Effector memory CD8-positive, alpha-beta T cell (primary cell): ENCODE measurements at places on chromosomes 7 and 10.
A peak's percentile ranks its signal among the peaks of the same experiment; 100 is the strongest.

DNA sequence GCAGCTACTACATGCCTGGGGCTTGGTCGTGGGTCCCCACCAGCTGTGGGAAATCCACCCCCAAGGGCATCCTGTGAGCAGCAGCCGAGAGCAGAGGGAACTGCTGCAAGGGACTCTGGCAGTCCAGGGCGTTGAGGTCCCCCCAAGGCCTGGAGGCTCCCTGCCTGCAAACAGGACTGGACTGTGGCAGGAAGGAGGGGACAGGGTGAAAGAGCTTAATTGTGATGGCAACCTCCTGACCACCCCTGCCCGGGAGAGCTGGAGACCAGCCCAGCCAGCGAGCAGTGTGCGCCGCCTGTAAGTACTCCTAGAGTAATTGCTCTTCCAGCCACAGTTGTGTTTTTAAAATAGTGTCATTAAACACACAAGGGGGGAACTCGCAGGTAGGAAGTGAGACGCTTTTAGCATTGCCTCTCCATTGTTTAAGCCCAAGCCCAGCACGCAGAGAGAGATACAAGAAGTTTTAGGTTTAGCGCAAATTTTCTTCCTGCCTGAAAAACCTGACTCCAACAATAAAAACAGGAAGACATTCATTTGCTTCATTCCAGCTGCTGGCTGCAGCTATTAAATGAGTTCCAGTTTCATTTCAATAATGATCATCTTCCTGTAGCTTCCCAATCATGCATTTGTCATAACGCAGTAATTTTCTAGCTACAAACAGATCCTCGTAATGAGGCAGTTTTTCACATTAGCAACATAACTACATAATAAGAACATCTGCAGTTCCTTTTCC, 111.1 kb downstream of the EBF3 start:
- no peak for DNase-seq

GRCh38 chr10:51532044-51532443, 167.4 kb downstream of the CSTF2T start:
- DNase-seq, result no peak

GRCh38 chr10:124678557-124679240, 65.5 kb downstream of the FAM53B start:
- peak; percentile 65 for DNase-seq

GRCh38 chr10:96576277-96576980, 10.4 kb downstream of the TM9SF3 start:
- DNase-seq, result no peak

GRCh38 chr7:92478095-92478494, 349 bp upstream of the ERVW-1 start:
- no peak for DNase-seq

GRCh38 chr10:97851341-97852001, 1.8 kb downstream of the GOLGA7B start:
- no peak for DNase-seq

- DNase-seq, result no peak
Measured at GRCh38 chr7:44965937-44966730, 12.7 kb downstream of the MYO1G start.

- no peak for DNase-seq
Measured at GRCh38 chr7:75756991-75757676, 14.9 kb downstream of the CCL26 start.

DNA sequence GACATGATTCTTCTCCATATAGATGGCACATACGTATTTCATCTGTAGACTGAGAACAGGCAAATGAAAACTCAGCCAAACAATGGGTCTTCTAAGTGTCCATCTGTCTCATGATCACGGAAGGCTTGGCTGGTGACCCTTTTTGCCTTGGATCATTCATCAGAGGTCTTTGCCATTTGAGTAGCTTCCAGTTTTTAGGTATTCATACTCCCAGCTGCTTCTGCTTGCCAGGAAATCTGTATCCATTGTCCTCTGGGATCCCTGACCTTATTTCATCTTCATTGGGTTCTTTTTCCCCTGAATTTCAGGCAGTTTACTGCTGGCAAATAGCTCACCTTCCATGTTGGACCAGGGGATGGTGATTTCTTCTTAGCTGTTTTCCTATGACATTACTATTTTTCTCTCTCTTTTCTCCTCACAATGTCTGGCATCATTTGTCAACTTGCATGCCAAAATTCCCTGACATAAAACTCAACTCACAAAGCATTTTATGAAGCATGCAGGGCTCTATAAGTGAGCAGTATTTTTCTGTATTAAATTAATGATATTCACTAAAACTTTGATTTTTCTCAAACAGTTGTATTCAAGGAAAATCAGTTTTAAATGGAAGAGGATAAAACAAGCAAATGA, 241.2 kb downstream of the DNAJB9 start:
- no peak for DNase-seq

DNA sequence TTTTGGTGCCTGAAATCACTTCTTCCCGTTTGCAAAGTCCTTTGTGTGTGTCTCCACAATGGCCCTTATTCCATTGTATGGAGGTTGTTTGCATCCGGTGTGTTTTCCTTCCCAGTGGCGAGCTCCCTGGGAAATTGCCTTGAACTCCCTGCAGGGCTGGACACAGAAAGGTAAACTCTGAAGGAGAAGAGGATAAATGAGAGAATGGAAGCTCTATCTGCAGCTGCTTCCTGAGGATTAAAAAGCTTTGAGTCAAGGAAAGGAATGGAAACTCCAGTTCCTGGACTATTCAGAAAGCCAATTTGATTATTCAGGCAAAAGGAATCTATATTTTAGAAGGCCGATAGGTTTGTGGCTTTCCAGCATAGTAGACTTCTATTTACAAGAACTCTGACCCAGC, 4.4 kb upstream of the GRK5 start:
- no peak for DNase-seq

DNA sequence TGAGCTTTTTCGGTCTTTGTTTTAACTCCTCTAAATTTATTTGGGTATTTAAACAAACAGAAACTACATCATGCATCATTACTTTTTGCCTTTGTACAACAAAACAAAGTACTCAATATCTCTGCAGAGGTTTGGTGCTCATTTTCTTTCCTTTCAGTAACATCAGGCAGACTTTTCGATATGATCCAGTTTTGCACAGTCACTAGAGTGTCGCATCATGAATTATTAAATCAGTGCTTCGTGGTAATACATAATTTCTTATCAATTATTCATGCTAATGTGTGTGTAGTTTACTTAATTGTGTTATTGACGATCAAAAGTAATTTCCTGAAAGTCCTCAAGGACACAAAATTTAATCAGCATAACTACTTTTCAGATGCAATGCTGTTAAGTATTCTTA, 31.8 kb downstream of the DRGX start:
- no peak for DNase-seq

GRCh38 chr10:72688208-72688651, 3.7 kb upstream of the MCU start:
- no peak for DNase-seq

DNA sequence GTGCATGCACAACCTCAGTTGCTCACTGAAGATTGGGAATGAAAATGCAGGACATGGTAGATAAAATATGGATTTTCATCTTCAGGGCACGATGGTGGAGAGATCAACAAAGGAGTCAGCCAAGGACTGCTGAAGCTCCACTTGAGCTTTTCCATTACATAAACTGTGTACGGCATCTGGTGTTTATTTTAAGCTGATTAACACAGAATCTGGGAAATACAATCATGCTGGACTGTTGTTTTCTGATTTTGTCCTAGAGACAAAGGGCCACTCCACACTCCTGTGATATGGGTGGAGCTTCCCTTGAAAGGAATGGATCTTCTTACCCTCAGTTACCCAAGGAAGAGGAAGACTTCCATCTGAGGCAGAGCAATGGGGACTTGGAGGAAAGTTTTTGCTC, 120.6 kb downstream of the SAMD9 start:
- DNase-seq, result no peak

DNA sequence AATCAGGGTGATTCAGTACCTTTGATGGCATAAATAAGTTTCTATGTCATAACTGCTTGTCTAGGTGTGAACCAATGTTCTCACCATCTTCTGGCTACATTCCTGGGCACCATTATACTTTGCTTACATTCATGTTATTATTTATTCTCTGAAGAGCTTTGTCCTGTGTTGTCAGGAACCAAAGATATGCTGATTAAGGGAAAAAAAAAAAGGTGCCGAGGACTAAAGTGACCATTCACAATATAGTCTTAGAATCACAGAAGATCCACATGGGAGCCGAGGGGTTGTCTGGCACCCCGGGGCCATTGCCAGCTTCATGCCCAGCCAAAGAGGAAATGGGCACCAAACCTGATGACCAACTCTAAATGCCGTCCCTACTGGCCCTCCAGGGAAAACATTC, 329.2 kb upstream of the NFE2L3 start:
- DNase-seq, result no peak

DNA sequence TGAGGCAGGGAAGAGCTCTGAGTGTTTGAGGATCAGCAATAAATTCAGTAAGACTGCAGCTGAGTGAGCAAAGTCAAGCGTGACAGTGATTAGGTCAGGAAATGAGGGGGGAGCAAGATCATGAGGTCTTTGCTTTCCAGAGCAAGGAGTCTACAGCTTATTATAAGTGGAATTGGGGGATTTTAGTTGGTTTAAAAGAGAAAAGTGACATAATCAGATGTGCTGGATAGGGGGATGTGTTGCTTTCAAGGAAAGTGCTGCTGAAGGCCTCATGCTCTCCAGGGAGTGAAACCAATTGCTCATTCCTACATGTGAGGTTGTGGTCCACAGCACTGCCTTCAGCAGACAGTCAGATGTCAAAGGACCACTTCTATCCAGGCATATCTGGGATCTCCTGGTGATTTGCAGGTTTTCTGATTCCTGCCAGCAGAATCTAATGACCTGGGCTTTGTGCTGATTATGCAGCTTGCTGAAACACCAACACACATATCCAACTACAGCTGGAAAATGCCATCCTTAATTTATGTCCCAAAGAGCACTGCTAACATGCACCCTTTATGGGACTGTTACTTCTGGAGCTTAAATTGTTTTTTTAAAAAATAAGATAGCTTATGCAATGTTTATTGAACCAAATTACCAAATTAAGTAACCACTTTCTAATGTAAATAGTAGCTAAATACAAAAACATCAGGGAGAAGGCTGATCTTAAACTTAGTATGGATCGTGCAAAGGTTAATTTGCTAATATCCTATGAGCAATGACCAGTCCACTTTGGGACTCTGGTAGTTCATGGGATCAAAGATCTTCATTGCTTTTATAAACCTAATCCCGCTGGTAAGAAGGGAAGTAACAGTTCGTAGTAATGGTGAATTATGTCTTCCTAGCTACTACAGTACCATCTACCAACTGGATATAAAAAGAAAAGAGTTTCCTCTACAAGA, 607.6 kb downstream of the KCNMA1 start:
- no peak for DNase-seq

DNA sequence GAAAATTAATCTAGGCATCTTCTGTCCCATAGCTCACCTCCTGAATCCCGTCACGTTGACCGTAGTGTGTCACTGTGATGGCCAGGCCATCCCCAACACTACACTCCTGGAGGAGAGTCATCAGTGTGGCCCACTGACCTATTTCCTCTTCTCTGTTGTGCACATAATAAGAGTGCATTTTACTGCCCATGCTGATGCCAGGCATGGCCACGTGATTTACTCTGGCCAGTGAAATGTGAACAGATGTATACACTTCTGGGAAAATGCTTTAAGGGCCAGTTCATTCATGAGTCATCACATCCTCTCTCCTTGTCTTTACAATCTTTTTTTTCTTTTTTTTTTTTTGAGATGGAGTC, 101.9 kb upstream of the PIP4K2A start:
- DNase-seq, result no peak

DNA sequence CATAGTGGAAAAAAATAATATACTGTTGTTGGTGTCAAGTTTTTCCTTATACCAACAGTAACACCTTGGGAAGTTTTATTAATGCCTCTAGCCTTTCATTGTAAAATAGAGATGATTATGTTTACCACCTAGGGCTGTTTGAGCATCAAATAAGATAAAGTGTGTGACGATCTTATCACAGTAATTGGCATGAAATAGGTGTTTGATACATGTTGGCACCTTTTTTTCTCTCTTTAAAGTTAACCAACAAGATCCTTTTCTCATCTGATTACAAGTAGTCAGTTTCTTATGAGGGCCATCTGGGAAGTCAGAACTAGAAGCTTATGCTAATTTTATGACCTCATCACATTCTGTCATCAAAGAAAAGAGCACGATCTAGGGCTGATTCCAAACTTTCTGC, 669.5 kb downstream of the CCSER2 start:
- no peak for DNase-seq

- DNase-seq, result no peak
Measured at GRCh38 chr10:5806745-5807144, 6.5 kb downstream of the GDI2 start.

GRCh38 chr7:148303295-148304082, 287.1 kb upstream of the C7orf33 start:
- DNase-seq, result no peak

DNA sequence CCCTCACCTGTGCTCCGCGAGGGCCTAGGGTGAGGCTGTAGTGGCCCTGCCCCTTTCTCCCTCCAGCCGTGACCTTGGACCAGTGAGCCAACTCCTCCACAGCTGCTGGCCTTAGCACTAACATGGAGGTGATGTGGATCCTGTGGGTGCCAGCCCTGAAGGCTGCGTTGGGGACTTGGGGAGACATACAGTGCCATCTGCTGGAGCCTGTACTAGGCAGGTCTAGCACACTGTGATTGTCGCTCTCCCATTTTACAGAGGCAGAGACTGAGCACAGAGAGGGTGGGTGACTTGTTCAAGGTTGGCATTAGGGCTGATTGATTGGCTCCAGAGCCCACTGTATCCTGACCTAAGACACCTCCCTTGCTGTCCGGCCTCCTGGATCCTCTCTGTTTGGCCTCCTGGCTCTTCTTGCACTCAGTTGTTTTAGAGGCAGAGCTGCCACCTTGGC, 37.6 kb downstream of the PRF1 start:
- DNase-seq, result no peak

DNA sequence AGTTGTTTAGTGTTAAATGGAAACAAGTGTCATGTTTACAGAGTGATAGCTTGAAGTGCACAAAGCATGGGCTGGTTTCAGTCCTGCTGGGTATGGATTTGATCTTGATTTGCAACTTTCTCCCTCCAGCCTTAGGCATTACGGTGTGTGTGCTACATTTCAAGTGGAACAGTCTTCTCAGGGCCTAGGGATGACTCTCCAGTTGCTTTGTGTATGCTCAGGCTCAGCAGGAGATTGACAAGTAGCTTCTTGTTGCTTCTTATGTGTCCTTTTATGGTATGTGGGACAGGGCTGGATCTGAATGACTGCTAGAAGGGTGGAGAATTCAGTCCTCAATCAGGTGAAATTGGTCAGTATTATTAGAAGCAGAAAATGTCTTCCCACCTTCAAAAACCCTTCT, 51.3 kb upstream of the PLEKHA1 start:
- no peak for DNase-seq

GRCh38 chr7:135697276-135698049, 30.5 kb downstream of the SLC13A4 start:
- DNase-seq, result no peak

DNA sequence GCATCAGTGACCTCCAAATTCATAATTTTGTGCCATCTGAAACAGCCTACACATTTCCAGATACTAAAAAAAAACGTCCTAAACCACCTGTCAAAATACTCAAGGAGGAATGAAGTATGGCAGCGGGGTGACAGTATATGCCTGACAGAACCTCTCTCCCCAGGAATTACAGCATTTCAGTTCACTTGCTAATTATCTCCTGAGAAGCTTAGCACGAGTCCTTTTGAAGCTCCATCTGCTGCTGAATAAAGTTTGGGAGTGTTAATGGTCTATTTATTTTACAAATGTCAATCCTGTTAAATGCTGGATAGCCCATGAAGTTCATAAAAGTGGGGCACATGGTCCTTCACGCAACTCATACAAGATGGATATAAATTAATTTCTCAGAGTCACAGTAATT, 29.4 kb upstream of the ANLN start:
- DNase-seq, result no peak

GRCh38 chr7:139111147-139111546, 1.6 kb upstream of the ZC3HAV1 start:
- no peak for DNase-seq

- no peak for DNase-seq
Measured at GRCh38 chr7:50644114-50644513, 78.9 kb upstream of the DDC start.
